Cardiac septum (tissue), 1 donor: ENCODE measurements at places on chromosomes 5 and 9. TPM values are rescaled to one million over a fixed set of nuclear protein-coding genes. Genes with fewer than 3 reads are reported as not detected.

GALNT12 gene
- total RNA-seq: 0.38 TPM

FCN2 gene
- not detected for total RNA-seq

HAPLN1 gene
- total RNA-seq: 0.94 TPM

ZFP37 gene
- total RNA-seq: 2.0 TPM

PRR16 gene
- total RNA-seq: 18.1 TPM

MEF2C gene
- total RNA-seq: 64.6 TPM

FOXD4 gene
- not detected for total RNA-seq

KCNV2 gene
- total RNA-seq: not detected

SGCD gene
- total RNA-seq: 83.1 TPM

ERAP2 gene
- total RNA-seq: 4.8 TPM

SPRY4 gene
- total RNA-seq: 20.6 TPM

CDH9 gene
- not detected for total RNA-seq

UBLCP1 gene
- total RNA-seq: 15.9 TPM

MAT2B gene
- total RNA-seq: 45.2 TPM

BHMT gene
- not detected for total RNA-seq

SPATA31A3 gene
- total RNA-seq: not detected

OR1Q1 gene
- not detected for total RNA-seq

IDNK gene
- 5.4 TPM for total RNA-seq

ORM2 gene
- 0.32 TPM for total RNA-seq

TMEM252 gene
- total RNA-seq: not detected

PPP2R2B gene
- total RNA-seq: 7.9 TPM

RASA1 gene
- total RNA-seq: 19.2 TPM

IRX4 gene
- 12.1 TPM for total RNA-seq

TMEM203 gene
- 40.6 TPM for total RNA-seq

FGF1 gene
- 70.2 TPM for total RNA-seq

DMRT3 gene
- 0.16 TPM for total RNA-seq

CCDC183 gene
- 1.6 TPM for total RNA-seq

CENPK gene
- total RNA-seq: 0.73 TPM
